ENCODE measurements at places on chromosomes 12 and 14.

GRCh38 chr12:47715877-47716548 is 9.3 kb downstream of the ENDOU start:
- no peak for DNase-seq

DNA sequence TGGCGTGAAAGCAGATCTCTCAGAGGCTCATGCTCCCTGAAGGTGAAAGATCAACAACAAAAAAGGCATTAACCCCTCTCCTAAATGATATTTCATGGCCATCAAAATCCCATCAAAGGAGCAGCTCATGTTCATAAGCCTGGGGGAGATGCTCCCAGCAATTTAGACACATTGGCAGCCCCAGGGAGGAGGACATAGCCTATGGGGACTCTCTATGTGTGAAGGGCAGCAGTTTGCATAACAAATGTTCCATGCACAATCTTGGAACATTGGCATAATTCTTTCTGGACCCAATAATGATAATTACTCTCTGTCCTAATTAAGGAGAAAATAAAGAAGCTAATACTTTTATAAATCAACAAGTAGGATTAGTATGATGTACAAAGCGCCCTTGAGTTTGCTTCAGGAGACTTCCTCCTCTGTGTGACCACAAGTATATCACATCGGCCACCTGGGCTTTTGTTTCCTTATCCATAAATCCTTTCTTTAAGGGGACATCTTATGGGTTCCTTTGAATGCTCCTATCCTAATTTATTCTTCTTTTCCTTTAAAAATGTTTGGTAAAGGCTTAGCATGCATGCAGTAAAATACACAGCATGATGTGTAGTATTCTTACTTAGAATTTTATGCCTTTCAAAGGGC is 161.9 kb upstream of the PLEKHG7 start:
- DNase-seq: no peak

DNA sequence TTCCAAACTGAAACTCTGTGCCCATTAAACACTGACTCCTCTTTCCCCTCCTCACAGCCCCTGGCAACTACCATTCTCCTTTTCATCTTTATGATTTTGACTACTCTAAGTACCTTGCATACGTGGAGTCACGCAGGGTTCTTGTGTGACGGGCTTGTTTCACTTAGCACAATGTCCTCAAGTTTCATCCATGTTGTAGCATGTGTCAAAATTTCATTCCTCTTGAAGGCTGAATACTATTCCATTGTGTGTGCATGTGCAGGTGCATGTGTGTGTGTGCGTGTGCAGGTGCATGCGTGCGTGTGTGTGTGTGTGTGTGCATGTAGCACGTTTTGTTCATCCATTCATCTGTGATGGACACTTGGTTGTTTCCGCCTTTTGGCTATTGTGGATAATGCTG is 106.1 kb downstream of the ZFP36L1 start:
- DNase-seq: no peak

- no peak for DNase-seq
These were observed 8.8 kb upstream of the ASPG start for GRCh38 chr14:104076743-104077142.

DNA sequence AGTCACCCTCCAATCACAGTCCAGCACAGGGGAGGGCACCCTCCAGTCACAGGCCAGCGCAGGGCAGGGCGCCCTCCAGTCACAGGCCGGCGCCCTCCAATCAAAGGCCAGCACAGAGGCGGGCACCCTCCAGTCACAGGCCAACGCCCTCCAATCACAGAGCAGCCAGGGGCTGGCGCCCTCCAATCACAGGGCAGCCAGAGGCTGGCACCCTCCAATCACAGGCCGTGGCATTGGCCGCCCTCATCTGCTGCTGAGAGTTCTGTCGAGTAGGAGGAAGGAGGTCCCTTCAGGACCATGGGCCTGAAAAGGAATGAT is 26.6 kb downstream of the DDX51 start:
- no peak for DNase-seq

GRCh38 chr12:56678852-56679251 is 9.2 kb downstream of the PTGES3 start:
- DNase-seq: no peak

DNA sequence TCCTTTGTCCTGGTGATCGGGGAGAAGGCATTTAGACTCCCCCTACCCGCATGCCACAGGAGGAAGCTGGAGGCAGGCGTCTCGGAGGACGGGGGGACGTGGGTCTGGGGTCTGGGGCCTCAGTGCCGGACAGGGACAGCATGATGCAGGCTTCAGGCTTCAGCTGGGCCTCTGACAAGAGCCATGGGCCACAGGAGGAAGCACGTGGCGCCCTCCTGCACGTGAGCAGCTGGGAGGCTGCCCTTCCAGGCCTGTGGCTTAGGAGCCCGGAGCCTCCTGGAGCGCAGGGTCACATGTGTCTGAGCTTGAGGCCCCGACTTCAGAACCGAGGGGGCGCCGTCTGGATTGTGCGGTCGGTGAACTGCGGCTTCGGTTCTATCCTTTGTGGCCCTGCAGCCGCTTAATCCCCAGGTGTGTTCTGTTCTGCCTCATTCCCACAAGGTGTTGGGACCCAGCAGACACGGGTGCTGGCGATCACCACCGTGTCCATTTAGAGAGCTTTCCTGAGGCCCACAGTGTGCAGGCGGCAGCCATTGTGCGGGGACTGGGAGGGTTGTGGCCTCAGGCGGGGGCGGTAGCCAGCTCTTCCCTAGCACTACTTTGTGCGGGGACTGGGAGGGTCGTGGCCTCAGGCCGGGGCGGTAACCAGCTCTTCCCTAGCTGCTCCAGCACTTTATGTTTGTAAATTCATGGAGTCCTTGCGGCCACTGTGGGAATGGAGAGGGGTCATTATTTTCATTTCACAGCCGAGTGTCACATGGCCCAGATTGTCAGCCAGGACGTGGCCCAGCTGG is 150.2 kb downstream of the ADGRD1 start:
- no peak for DNase-seq

DNA sequence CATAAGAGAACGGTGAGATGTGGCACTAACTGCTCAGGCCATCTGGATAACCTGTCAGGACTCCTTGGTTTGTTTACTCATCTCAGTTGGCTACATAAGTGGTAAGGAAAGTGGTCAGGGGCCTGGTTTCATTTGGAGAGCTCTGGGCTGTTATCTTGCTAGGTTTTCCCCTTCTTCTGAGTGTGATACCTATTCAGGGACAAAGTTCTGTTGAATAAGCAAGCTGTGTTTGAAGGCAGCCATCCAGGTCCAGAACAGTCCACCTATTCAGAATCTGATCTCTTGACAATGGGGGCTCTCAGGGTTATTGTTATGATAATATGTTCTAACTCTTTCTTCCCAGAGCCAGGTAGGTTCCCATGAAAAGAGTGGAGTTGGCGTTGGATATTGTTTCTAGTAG is 194.9 kb downstream of the PAH start:
- no peak for DNase-seq

- no peak for DNase-seq
These were observed 49.9 kb downstream of the CATSPERB start for GRCh38 chr14:91681893-91682563.

DNA sequence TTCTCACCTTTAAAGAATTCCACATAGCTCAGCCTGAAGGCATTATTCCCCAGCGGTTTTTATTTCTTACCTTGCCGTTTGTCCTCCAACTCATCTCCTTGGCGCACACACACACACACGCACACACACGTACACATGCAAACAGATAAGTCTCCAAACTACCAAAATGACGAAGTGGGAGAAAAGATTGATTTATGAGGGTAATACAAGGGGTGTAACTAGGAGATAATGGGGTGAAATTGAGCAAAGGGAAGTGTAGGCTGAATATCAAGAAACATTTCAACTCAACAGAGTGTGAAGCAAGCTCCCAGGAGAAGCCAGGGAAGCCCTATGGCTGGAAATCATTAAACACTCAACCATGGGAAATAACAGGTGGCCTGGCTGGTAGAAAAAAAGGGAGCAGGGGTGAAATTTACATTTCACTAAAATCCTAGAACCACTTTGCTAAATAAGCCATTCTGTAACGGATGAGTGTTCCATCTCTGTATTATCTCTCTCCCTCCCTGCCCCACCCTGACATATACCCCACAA is 41.0 kb downstream of the GRIN2B start:
- DNase-seq: no peak

DNA sequence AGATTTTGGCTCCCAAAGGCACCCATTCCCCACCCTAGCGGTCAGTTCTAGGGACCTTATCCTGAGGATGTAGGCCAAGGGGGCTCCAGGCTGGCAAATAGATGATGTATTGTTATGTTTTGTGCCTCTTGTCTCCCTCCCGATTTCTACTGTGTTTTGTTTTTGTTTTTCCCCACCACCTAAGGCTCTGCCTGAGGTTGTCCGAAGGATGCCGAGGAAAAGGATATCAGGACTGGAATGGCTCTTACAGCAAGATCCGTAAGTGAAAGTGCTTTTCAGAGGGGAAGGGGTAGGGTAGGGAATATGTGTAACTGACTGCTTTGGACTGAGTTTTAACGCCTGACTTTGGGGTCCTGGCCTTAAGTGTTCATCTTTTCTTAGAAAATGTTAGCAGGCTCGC is 6.6 kb downstream of the FOXG1 start:
- DNase-seq: no peak

DNA sequence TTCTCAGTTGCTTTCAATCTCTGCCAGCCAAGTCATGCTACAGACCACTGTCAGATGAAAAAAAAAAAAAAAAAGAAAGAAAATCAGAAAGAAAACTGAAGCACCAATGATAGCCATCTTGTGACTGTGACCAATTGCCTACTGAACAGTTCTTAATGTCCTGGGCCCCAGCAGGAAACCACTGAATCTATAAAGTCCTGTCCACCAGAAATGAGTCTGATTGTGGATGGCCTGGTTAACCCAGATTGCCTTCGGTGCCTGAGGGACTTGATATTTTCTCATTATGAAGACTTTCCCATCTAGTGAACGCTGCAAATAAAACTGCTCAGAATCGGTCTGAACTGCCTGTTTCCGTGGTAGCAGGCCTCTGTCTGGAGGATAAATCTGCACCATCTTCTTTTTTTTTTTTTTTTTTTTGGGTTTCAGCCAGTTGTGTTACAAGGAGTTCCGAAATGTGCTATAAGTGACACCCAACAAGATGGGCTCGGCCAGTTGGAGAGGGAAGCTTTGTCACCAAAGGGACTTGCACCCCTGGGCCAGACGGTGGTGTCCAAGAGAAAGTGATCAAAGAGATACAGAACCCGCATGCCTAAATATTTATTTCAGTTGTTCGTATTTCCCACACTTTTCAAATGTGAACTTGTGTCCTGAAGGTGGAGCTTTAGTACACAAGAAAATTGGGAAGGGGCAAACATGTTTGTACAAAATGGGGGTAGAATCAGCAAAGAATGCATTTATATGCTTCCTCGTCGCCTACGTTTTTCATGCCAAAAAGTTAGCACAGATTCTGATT is 3.0 kb upstream of the PLXNC1 start:
- no peak for DNase-seq

DNA sequence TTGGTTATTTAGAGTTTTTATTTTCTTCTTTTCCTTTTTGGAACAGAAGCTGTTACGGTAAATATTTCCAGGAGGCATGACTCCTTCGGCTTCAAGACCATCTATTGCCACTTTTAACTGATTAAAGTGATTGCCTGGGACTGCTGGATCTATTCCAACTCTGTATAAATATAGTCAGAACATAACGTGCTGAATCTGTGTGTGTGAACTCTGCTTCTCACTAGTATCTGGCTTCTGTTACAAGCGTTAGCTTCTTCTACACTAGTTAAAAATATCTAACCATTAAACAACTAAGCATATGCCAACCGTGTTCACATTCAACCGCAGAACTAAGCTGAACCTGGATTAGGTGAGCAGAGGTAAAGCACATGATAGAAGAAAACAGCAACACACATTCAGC is 49.0 kb downstream of the TMTC1 start:
- DNase-seq: no peak

DNA sequence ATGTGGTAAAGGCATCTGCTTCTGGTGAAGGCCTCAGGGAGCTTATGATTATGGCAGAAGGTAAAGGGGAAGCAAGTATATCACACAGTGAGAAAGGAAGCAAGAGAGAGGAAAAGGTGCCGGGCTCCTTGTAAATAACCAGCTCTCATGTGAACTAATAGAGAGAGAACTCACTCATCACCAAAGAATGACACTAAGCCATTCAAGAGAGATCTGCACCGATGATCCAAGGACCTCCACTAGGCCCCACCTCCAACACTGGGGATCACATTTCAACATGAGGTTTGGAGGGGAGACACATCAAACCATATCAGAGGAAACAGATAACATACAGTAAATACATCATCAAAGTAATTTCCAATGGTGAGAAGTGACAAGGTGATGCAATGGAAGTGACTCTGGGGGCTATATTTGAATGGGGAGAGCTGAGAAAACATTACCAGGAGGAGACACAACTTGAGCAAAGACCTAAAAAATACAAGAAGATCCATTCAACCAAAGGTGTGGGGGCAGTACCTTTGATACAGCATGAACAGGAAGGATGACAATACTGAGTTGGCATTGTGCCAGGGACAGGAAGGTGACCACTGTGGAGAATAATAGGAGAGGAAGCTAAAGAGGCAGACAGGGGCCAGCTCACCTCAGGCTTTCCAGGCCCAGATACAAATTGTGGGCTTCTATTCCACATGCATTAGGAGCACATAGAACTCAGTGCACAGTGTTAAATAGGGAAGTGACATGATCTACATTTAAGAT is 134.4 kb upstream of the GRIP1 start:
- DNase-seq: no peak

DNA sequence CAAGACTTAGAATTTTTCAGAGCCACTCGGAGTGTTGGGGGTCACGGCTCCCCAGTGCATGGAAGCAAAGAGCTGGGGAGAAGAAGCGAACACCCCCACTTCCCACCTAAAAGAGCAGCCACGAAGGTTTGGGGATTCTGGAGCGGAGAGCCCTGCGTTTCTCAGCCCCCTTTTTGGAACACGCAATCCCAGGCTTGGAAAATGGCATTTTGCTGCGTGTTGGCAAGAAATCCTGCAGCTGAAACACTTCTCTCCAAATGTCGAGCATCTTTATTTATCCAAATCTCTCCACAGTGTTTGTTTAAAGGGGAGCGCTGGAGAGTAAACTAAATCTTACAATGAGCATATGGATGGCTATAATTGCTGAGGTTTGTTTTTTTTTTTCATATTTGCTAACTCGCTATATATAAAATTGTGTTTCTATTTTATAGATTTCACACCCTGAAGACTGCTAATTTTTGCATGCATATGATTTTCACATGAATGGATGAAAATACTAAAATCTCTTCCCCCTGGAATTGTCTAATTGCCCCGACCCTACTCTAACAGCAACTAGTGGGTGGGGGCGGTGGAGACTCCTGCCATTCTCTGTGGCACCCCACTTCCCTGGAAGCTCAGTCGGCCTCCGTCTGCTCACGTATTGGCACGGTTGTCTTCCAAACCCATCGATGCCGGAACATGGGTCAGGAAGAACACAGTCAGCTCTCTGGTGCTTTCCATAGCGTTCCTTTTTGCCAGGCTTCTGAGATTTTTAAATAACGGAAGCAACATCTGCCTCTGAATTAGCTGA is 120.5 kb downstream of the GCH1 start:
- DNase-seq: no peak

- DNase-seq: no peak
These were observed 41.3 kb upstream of the PNMA1 start for GRCh38 chr14:73755434-73756014.

- DNase-seq: no peak
These were observed 173.2 kb downstream of the BRMS1L start for GRCh38 chr14:35999294-35999693.

- DNase-seq: no peak
These were observed 76.0 kb downstream of the VCPKMT start for GRCh38 chr14:50040401-50040775.
